Activated T-cell treated with anti-CD3 and anti-CD28 coated beads, Interleukin-2, amount 50 U/mL, for 1 hour (primary cell): ENCODE measurements at places on chromosomes 6 and 20.

DNA sequence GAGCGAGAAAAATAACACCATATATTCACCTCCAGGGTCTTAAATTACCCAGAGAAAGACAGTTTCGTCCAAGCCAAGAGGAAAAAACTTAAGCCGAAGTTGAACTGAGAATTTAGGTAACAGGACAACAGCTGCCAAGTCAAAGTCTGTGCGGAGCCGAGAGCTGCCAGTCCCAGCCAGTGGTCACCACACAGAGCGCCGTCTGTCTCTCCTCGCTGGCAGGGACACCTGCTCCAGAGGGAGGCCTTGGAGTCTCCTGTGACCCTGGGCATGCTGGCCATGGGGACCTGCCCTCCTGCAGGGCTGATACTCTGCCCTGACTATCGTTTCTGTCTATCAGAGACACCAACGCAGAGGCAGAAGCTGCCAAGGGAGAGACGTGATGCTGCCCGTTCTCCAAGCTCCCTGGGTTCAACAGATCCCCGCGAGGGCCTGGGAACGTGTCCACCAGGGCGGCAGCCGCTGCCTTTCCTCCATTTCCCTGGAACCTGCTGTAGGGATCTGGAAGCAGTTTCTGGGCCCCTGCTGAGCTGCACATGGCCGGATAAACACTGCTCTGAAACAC is 341.3 kb downstream of the SMOC2 start:
- DNase-seq = no peak

GRCh38 chr6:16403831-16404230 is 165.4 kb downstream of the GMPR start:
- no peak for DNase-seq

- no peak for DNase-seq
Observed at GRCh38 chr20:61210862-61211261, 41.2 kb upstream of the CDH4 start.

GRCh38 chr6:156107624-156108101 is 652.0 kb upstream of the NOX3 start:
- DNase-seq = no peak

- peak; percentile 38 for DNase-seq
Observed at GRCh38 chr6:30681766-30682142, 4.7 kb downstream of the PPP1R18 start.

DNA sequence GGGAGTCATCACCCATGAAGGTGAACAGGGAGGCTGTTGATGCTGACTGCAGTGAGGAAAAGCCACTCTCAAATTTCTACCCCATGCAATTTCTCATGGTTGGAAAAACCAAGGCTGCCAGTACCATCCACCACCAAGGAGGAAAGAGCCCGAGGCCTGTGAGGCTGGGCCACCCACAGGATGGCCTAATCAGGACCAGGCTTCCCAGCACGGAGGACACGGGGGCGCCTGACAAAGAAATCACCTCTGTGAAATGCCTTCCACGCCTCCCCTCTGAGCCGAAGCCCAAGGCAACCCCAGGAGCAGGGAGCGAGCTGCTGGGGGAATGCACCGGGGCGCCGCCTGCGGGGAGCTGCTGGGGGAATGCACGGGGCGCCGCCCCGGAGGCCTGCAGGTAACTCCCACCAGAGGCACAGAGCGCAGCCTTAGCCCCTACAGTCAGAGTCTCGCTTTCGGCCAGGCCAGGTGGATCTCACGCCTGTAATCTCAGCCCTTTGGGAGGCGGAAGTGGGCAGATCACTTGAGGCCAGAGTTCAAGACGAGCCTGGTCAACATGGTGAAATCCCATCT is 26.9 kb downstream of the FOXF2 start:
- no peak for DNase-seq

DNA sequence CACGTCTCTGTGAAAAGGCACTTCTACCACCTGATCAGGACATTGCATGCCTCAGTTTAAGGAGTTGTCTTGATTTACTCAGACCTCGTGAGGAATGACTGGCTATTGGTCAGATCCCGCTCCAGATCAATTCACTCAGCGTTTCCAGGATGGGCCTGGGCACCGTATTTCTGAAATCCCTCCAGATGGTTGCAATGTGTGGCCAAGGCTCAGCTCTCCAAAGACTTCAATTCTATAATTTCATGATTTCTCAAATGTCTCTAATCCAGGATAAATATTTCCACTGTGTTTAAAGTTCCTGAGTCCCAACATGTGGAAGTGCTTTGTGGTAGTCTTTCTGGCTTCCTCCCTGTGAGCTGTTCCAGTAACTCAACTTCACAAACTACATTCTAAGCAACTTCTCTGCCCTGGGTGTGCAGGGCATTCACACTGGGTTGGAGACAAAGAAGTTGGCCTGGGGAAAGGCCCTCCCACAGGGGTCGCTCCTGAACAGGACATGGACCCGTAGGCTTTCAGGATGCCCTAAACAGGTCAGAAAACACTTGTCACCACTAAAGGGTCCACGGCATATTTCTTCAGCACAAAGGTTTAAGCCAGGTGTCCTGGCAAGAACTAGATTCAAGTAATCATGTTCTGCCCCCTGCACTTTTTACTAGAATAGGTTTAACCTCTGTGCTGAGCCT is 212.1 kb downstream of the WDR27 start:
- DNase-seq = no peak

- no peak for DNase-seq
Observed at GRCh38 chr6:161048641-161049040, 57.1 kb downstream of the MAP3K4 start.

DNA sequence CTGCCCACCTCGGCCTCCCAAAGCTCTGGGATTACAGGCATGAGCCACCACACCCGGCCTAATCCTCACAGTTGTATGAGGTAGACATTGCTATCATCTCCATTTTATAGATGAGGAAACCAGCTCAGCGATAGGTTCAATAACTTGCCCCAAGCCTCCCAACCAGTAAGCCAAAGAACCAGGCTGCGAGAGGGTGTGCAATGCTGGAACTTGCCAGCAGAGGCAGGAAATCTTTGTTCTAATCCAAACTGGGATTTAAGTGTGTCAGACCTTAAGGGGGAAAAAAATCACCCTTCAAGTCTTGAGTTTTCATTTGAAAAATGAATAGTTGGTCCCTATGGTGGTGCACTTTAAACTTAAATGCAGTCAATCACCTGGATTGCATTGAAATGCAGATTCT is 20.1 kb upstream of the RNGTT start:
- no peak for DNase-seq

GRCh38 chr20:60372275-60372674 is 414.1 kb downstream of the CDH26 start:
- DNase-seq = no peak

DNA sequence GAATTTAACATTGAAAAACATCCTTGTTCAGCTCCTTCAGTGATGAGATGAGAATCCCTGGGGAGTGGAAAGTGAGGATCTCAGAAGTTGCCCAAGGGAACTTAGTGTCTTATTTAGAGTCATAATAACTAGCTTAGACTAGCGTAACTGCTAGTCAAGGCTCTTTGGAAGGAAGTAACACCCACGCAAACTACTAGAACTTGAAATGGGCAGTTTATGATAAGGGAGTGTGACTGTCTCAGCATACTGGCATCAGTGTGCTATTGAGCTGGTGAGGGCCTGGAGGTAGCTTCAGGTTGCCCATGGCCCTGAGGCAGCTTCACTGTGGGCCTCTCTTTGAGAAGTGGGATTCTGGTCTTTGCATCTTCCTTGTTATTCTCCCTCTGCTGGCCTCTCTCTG is 40.1 kb downstream of the SLX4IP start:
- no peak for DNase-seq

- no peak for DNase-seq
Observed at GRCh38 chr6:90268178-90268577, 28.5 kb downstream of the BACH2 start.

GRCh38 chr6:105308840-105309239 is 94.0 kb downstream of the PREP start:
- DNase-seq = no peak

DNA sequence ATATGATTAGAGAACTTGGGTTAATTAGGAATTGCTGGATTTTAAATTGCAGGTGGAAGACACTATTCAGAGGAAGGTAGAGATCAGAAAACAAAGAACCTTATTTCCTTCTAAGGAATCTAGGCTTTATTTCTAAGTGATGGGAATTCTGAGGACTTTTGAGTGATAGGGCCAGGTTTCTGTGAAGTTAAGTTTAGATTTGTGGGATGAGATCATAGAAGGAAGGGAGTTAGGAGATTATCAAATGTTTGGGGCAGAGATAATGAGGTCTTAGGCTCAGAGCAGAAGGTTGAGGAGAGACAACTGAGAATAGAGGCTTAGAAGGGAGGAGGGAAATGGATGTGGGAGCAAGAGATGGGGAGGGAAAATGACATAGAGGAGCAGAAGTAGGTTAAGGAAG is 109.7 kb upstream of the MMS22L start:
- no peak for DNase-seq

DNA sequence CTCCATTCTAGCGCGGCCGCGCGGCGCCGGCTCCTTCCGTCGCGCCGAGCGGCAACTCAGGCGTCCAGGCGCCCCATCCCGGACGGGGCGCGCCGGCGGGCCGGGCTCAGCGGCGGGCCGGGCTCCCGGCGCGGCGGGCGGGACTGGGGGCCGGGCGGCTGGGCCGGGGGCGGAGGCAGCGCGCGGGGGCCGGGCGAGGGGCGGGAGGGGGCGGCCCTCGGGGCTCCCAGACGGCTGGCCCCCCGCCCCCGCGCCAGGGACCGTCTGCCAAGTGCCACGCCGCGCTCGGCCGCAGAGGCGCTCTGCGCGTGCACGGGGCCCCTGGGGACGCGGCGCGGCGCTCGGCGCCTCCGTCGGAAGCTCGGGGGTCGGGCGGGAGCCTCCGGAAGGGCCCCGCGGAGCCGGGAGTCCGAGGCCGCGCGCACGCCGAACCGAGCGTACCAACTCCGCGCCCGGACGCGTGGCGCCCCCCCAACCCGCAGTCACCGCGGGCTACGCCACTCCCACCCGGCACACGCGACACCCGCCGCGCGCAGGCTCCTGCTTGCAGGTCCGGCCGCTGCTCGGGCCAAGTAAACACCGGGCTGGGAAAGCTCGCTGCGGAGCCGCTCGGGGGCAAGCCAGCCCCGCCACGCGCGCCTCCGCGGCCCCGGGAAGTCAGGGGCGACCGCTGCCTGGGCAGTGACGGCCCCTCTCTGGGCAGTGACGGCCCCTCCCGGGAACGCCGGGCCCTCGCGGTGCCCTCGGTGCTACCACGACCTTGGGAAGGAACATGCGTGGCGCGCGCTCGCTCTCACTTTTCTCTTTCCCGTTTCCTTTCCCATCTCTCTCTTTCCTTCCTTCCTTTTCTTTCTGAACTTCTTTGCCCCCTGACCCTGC is at the start of gene PREX1:
Gene PREX1 (minus strand): TSS at position 145 of the 879 bp plus-strand sequence. CDS start 139 bp downstream, at position 6.
- DNase-seq = peak; percentile 89

DNA sequence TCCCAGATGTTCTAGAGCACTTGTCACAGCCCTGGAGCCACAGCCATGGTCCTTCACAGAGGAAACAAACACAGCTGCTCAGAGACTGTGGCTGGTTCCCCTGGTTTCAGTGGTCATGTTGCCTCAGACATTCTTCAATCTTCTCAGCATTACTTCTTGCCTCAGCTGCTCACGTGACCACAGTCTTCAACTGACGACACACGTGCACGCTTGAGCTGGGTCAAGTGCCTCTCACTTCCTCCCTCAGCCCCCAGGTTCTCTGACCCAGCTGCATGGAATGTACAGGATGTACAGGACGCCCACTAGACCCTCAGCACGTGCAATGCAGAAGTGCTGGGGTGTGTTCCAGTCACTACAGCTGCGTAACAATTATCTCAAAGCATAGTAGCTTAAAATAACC is 159.8 kb upstream of the GGTLC1 start:
- DNase-seq = no peak

DNA sequence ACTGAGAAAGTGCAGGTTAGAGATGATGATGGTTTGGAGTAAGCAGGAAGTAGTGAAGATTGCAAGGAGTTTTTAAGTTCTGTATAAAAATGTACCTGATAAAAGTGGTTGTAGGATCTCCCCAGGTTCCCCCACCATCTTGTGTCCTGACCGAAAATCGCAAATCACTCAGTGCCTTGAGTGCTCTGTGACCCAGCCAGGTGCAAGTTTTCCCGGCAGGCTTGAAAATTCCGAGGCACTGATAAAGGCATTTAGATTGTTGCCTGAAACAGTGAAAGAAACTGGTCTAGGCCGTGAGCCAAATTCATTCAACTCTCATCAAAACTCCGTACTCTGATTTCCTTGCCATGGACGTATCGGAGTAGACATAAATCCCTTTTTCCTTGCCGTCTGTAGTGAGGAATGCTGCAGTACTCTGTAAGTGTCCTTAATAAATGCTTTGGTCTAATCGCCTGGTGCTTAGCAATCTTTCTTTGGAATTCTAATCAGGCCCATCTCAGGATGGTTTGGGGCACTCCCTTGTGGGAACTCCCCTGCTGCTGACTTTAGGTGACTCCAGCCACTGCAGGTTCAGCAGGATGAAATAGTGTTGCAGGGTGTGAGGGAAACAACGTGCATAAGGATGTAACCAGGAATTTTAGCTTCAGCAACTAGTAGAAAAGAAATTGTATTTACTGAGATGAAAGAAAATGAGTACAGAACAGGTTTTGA is 1199.8 kb upstream of the MAP3K7 start:
- DNase-seq = no peak

DNA sequence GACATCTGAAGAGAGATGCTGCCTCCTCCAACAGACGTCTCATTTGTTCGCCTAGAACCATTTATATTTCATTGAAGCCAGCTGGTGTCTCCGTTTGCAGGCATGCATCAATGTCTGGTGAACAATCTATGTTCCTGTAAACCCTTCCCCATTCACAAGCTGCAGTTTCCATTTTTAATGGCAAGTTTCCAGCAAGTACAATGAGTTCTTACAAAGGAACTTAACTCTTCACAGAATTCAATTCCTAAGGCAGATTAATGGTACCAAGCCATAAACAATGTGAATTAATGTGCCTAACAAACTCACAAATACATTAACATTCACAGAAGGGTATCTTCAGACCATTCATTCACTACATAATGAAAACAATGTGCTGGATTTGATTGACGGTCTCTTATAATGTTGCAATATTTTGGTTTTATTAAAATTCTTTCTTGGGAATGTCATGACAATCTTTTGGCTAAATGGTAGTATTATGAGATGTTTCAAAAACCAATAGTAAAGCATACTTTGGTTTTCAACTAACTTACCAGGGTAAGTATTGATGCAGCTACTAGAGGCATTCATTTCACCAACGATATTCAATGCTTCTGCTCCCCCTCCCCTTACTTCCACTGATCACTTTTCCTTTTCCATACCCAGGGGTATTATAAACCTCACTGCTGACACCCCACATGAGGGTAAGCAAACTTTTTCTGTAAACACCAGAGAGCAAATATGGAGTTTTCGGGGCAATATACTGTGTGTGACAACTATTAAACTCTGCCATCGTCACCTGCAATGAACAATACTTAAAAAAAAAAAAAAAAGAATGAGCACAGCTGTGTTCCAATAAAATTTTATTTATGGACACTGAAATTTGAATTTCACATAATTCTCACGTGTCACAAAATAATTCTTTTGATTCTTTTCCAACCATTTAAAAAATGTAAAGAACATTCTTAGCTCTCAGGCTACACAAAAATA is 4.2 kb downstream of the AKIRIN2 start:
- DNase-seq = no peak
